GM12865 (cell line): ENCODE measurements at places on chromosomes 5 and 9.
A peak's percentile ranks its signal among the peaks of the same experiment; 100 is the strongest.

- DNase-seq, result peak; percentile 71
Observed at GRCh38 chr5:14251733-14252132, 108.6 kb downstream of the TRIO start.

- no peak for DNase-seq
Observed at GRCh38 chr9:124511426-124511840, 4.2 kb upstream of the NR5A1 start.

DNA sequence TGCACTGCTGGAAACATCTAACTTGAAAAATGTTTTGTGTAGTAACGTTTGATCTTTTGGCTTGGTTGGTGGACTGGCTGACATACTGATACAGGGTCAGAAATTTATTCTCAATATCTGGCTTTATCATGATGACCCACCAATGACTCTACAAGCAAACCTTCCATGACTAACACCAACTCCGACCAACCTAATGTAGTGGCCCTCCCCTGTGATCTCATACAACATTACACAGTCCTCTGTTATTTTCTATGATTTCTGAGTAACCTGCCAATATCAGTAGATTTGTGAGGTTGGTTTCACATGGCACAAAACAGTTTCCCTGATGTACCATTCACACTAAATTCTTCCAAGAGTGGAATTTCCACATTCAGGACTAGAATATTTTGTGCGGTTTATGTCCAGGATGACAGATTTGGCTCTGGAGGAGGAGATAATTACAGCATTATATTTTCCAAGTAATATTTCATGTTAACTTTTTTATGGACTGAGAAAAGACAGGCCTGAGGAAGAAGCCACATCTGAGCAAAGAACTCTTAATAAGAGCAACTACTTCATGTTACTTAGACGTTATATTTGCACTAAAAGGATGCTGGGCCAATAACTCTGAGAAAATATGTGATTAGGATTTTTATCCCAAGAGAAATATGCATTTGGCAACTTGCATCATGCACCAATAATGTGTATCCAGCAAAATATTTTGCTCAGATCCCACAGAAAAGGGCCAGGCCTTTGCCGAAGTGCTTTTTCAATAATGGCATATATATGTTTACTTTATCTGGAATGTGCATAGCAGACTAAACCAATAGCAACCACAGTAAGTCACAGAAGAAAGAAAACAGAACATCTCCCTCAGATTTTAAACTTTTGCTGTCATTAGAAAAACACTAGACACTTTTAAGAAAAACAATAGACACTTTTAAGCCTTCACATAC, 273.4 kb downstream of the KCNN2 start:
- DNase-seq, result no peak

DNA sequence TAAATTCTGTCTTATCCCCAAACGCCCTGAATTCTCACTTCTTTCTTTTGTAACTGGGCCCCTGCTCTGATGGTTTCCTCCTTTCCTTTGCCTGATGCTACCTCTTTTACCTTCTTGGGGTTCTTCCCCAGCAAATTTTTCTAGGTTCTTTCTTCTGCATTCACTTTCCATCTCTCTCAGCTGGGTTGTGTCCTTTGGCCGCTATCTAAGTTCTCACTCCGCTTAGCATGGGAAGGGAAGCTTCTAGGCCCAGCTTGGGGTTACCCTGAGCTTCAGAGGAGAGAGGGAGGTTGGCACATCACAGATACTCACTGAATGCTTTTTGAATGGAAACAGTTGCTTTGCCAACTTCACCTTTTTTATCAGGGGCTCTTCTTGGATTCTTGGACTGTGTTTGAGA, 17.0 kb downstream of the PALM2AKAP2 start:
- DNase-seq, result no peak

- DNase-seq, result no peak
Observed at GRCh38 chr5:59709846-59710245, 183.7 kb downstream of the PDE4D start.

GRCh38 chr9:107782789-107783188, 293.2 kb upstream of the KLF4 start:
- no peak for DNase-seq

DNA sequence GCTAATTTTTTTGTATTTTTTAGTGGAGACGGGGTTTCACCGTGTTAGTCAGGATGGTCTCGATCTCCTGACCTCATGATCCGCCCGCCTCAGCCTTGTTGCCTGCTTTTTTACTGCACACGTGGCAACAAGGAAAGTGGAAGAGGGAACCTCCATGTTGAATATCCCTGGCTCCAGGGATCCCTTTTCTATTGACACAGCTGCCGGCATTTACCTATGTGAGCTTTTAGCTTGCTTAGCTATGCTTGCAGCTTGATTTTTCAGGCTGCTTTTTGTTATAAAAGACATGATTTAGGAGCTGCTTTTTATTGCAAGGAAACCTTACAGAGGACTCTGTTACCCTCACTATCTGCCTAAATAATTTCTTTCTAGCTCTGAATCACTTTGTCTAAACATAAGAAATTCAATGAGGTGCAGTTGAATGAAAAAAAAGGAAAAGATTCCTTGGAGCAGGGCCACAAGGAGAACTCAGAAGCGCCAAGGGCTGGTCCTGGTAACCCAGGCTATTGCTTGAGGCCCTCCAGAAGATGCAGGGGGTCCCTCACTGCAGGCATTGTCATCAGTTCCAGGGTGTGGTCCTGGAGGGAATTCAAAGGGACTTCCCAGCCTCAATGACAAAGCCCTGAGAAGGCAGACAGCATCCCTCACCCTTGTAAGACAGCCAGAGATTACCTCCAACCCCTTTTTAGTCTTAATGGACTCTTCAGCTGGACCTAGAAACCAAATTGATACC, 89.9 kb downstream of the SYK start:
- no peak for DNase-seq

GRCh38 chr9:135148386-135148785, 60.9 kb downstream of the OLFM1 start:
- no peak for DNase-seq

- no peak for DNase-seq
Observed at GRCh38 chr9:126782053-126782388, 22.8 kb upstream of the ZBTB43 start.

- no peak for DNase-seq
Observed at GRCh38 chr9:27112235-27112634, 3.2 kb downstream of the TEK start.

GRCh38 chr5:138467711-138468132, 2.4 kb downstream of the EGR1 start:
- DNase-seq, result no peak

DNA sequence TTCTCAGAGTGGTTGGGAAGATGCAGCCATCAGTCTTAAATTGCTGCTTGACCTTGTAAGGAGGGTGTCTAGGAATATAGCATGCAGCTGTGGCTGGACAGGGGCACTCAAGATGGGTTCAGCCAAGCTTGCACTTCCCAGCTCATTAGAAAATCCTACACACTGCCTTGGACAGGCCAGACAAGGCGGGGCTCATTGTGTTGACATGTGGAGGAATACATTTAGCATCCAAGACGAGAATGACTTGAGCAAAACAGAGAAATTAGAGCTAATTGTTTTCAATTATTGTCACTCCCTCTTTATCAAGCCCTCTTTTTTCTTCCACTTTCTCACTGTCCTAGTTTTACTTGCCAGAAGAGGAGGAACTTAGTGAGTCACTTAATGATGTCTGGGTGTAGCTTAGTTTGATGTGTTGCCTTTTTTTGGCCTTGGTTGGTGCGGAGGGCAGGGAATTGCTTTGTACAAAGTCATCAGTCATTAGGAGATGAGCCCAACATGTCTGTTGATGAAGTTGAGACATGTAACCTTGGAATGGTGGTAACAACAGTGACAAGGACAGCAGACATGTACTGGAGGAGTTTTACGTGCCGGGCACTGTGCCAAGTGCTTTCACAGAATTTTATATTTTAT, 1219.3 kb upstream of the WWC1 start:
- DNase-seq, result no peak

GRCh38 chr5:119578937-119579336, 50.4 kb upstream of the FAM170A start:
- peak; percentile 64 for DNase-seq

GRCh38 chr9:72424131-72424530, 59.1 kb upstream of the ZFAND5 start:
- DNase-seq, result no peak

DNA sequence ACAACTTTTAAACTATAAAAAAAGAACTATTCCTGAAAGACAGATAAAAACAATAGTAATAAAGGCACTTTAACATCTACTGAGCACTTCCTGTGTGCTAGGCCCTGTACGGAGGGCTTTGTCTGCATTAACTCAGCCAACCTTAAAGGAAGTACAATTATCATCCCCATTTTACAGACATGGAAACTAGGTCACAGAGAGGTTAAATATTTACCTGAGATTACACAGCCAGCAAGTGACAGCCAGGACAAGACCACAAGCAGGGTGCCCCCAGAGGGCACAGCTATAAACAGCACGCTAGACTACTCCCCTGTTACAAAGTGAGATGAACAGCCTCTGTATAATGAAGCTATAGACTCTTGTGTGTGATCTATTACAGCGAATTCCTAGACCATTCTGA, 25.5 kb downstream of the DDX31 start:
- peak; percentile 18 for DNase-seq

DNA sequence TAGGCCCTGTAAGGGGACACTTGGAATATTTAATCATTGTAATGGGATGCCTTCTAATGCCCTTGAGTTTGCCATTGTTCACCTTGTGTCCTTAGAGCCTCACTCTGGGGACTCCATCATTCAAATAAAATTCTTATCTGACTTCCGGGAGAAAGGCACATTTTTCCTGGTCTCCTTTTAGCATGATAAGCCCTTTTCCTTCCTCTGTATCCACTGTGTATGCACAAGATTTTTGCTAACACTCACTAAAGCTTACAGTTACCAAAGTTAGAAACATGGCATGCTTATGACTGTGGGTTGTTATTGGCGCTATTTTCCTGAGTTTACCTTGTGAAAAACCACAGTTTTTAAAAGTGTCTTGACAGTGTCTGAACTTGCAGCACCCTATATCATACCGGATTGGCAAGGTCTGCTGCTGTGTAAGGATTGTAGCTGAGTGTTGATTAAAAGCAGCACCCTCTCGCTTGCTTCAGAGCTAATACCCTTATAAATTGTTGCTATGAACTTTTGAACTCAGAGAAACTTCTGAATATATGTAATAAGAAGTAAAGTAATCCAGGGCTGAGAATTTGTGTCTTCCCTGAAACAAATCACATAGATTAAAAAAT, 46.4 kb downstream of the SNCAIP start:
- no peak for DNase-seq

DNA sequence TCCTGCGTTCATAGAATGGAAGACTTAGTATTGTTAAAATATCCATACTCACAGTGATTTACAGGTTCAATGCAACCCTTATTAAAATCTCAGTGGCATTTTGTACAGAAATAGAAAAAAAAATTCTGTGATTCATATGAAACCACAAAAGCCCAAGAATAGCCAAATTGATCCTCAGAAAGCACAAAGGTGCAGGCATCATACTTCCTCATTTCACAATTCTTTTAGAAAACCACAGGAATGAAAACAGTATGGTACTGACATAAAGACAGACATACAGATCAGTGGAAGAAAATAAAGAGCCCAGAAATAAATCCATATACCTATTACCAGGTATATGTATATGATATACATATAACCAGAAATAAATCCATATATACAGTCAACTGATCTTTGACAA, 86.8 kb upstream of the MEGF10 start:
- no peak for DNase-seq

- no peak for DNase-seq
Observed at GRCh38 chr5:133420440-133421301, 191.7 kb downstream of the FSTL4 start.

DNA sequence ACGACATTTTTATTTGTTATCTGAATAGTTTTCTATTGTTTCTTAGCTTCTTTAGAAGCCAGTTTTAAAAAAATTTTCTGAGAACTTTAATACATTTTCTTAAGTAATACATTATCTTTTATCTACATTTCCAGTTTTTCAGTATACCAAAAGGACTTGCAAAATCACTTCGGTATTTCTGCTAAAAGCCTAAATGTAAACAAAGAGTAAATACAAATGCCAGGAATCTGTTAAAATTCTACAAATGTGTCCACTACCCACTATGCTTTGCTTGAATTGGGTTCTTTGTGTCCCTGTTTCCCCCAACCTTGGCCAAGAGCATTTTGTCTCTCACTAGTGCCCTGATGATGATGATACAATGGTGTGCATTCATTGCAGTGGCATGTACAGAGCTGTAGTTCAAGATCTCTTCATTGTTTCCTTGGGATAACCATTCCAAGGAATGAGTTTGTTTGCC, 611.2 kb downstream of the NR2F1-AS1 start:
- DNase-seq, result no peak

- DNase-seq, result no peak
Observed at GRCh38 chr5:74801941-74802340, 34.9 kb downstream of the NSA2 start.

DNA sequence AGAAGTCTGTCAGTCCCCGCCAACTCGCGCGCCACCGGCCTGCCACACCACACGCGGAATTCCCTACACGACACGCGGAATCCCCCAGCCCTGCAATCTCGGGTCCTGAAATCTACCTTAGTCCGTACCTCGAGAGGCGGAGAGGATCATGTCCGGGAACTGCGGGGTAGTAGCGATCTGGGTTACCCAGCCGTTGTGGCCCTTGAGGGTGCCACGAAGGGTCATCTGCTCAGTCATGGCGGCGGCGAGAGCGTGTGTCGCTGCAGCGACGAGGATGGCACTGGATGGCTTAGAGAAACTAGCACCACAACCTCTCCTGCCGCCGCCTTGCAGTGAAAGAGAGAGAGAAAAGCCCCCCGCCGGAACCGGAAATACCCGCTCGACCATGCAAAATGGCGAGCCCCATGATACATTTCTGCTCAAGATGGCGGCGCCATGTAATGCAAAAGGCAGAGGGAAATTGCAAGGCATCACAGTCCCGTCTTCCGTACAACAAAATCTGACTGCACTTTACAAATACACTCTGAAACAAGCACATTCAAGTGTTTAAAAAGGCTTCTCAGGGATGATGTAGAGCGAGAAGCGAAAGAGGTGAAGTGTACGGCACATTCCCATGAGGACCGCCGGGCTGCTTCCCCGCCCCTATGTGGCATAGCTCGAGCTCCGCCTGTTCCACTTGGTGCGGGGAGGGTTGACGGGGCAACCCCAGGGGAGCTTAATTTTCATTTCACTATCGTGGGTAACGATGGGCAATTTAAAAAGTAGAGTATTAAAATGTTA, at the start of gene RACK1:
RACK1 (minus strand) TSS at position 343 of the 780 bp plus-strand sequence; CDS start at position 237, 106 bp downstream.
- peak; percentile 94 for DNase-seq

GRCh38 chr5:96084874-96085506, 123.3 kb upstream of the ELL2 start:
- no peak for DNase-seq

DNA sequence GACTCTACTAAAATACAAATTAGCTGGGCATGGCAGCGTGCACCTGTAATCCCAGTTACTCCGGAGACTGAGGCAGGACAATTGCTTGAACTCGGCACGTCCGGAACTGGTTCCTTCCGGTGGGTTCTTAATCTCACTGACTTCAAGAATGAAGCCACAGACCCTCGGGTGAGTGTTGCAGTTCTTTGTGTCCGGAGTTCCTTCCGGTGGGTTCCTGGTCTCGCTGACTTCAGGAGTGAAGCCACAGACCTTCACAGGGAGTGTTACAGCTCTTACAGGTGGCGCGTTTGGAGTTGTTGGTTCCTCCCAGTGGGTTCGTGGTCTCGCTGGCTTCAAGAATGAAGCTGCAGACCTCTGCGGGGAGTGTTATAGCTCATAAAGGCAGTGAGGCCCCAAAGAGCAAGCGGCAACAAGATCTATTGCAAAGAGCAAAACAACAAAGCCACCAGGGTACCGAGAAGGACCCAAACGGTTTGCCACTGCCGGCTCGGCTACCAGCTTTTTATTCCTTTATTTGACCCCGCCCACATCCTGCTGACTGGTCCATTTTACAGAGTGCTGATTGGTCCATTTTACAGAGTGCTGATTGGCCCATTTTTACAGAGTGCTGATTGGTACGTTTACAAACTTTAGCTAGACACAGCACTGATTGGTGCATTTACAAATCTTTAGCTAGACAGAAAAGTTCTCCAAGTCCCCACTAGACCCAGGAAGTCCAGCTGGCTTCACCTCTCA, 28.6 kb upstream of the SLC6A19 start:
- no peak for DNase-seq
